IPS DF 6.9 (cell line): ENCODE measurements at places on chromosomes 1 and 21.

DNA sequence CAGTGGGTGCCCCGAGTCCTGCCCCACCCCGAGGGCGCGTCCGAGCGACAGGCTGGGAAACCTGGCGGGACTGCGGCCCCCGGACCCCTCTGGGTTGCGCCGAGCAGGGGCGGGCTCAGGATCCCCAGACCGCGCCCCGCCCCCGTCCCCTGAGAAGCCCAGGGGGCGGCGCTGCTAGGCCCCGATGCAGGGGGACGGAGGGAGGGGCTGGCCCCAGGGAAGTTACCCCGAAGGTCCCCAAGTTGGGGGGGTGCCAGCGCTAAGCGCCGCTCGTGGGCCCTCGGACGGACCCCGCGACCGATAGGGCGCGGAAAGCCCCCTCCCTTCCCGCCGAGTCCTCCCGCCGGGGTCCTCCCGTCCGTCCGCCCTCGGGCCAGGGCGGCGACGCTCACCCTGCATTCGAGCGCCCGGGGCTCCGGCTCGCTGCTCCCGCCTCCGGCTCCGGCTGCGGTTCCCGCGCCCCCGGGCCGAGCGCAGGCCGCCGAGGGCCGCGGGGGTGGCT, 414 bp downstream of the GPR153 start:
- DNase-seq: no peak

GRCh38 chr1:1941211-1941841, 22.2 kb upstream of the TMEM52 start:
- DNase-seq: no peak

DNA sequence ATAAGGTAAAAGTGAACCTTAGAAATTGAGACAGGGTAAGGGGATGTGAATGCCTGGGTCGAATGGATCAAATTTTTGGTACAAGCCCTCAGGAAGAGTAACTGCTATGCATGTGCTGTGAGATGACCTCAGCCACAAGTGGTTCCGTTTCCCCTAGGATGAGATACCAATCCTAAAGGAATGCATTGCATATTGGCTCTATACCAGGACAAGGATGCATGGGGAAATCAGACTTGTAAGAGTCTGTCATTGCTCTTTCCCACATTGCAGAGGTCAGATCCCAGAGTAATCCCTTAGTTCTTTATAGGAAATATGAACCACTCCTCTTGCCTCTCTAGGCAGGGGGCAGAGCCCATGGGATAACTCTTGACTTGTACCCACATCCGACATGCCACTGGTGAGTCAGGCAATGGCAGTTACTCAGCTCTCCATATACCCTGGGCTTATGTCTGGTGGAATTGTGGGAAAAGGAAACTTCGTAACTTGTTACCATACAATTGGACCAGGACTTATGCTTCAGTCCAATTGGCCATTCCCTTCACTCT, 428.3 kb upstream of the ZRANB2 start:
- DNase-seq: no peak

DNA sequence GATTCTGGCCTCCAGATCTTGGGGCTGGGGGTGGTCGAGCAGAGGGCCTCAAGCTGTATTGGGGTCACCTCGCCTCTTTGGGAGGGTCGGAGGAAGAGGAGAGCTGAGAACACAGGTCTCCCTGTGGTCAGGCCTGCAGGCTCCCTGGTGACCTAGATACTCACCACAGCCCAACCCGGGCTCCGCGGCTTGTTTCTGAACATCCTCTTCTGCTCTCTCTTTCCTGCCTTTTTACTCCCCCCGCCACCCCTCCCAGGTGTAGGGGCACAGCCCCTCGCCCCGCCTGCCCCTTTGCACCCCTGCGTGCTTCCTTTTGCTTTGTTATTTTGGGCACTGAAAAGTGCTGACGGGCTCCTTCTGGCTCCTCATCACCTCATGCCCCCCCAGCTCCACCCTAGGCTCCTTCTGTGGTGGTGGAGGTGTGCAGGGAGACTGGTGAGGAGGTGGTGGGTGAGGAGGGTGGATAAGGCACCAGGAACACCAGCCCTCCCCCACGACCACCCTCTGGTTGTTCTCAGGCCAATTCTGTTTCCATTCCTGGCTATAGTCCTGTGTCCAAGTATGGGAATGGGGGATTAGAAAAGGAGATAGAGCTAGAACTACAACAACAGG, 10.6 kb upstream of the LINGO4 start:
- no peak for DNase-seq
